Caco-2 (cell line): ENCODE measurements at places on chromosomes 12 and 14.

DNA sequence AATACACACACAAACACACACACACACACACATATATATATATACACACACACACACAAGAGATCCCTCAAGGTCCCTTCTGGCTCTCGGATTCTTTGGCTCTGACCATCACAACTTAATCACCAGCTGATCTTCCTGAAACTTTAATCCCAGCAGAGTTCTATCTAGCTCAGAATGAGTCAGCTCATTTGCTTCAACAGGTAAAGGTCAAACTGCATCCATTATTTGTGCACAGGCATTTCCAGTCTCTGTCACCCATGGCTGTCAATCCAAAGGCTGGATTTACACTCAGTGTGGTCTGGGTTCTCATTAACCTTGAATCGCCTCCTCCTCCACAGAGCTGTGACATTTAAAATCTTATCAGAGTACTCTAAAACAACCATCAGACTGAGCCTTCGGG, 113.3 kb upstream of the TMPO start:
- DNase-seq = peak; percentile 14

DNA sequence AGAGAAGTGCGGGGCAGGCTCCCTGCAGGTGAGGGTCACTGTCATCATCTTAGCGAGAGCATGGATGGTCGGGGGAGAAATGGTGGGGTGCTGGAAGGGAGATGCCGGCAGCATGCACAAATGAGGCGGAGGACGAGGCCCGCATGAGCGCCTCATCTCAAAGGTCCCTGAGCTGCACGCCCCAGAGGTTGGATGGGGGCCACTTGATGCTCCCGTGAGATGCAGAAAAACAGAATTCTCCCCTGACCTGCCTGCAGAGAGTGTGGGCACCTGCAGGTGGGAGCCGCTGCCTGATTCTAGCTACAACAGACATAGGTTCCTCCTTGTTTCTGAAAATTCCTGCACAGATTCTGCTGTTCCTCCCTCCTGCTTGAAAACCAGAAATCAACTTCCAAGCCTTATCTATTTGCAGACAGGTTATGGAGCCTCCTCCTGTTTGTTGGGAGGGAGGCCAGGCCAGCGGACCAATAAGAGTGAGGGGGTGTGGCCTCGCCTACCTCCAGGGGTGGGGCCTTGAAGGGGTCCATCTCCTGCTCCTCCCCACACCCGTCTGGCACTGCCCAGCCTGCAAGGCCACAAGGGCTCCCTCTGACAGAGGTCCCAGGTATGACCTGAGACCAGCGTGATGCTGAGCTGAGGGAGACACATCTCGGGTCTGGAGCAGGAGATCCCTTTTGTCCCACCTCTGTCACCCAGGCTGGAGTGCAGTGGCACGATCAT, 67.2 kb downstream of the KDM2B start:
- DNase-seq = peak; percentile 82

GRCh38 chr12:115687094-115687493, 590.4 kb downstream of the MED13L start:
- no peak for DNase-seq

GRCh38 chr12:108833355-108833733, 24.0 kb downstream of the SSH1 start:
- DNase-seq = peak; percentile 75

DNA sequence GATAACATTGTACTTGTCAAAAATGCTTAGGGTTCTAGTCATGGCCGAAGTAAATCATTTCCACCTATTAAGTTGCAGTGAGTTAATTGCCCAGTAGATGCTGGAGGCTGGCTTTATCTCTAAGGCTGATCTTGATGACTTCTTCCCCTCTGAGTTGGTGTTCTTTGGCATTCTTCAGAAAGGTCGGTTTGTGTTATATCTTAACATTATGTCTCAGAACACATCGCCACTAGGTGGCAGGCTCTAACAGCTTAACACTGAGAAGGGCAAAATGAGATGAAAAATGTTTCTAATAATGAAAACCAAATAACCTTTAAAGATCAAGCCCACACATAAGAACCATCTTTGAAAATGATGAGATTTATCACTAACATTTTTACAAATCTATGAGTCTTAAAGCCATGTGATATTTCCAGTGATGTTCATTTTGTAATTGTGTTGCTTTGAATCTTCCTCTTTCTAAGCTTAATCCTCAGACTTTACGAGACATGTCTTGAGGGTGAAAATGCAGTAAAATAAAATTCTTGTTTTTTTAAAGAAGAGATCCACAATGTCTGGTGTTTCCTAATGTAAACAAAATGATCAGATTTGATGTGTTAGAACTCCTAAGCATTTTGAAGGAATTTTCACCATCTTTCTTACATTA, 28.6 kb downstream of the SUDS3 start:
- peak; percentile 58 for DNase-seq

- no peak for DNase-seq
Observed at GRCh38 chr12:89051065-89051677, 301.1 kb downstream of the DUSP6 start.

DNA sequence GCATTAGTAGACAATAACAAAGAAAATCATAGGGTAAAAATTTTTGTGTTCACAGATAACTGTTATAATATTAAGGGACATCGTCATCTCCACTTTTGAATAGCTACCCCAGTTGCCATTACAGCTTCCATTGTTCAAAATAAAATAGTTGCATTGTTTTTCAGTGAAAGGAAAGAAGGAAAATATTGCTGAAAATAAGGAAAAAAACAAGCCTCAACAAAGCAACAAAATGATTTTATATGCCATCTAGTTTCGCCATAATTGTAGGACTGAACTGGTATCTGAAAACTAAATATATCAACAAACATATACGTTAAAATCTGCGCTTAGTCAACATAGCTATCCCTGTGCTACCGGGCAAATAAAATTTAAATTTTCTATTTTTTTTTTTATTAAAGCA, 3.3 kb downstream of the CDK17 start:
- DNase-seq = no peak

- DNase-seq = no peak
Observed at GRCh38 chr12:8446642-8447547, 8.9 kb upstream of the CLEC6A start.

DNA sequence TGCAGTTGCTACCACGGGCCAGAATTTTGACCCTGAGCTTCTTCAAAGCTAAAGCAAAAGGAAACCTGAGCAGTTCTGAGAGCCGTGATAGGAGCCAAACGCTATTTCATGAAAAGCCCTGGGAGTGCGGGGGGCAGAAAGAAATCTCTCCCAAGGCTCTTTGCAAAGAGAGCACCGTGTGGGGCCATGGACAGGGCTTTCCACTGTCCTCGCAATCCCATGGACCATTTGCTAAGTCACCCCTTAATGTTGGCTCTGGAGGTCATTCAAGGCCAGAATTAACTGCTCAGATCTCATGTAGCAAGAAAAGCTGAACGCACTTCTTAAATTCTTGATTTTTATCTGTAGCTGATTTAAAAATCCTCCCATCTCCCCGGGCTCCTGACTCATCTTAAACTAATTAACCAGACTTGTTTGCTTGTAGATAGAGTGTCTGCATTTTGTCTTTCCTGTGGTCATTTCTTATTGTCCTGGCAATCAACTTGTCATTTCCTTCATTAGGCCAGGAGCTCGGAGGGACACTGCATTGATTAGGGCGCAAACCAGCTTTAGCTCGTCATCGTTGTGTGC, 24.8 kb downstream of the CLSTN3 start:
- DNase-seq = no peak

GRCh38 chr12:69161829-69162228, 77.5 kb upstream of the CPSF6 start:
- no peak for DNase-seq

GRCh38 chr12:125436686-125437085, 371.5 kb downstream of the AACS start:
- no peak for DNase-seq

- no peak for DNase-seq
Observed at GRCh38 chr12:53613821-53614220, 12.4 kb downstream of the ATF7 start.

GRCh38 chr12:38053113-38053512, 263.5 kb upstream of the ALG10B start:
- DNase-seq = no peak

- no peak for DNase-seq
Observed at GRCh38 chr12:132288516-132289215, 40.7 kb downstream of the GALNT9 start.

- DNase-seq = no peak
Observed at GRCh38 chr12:57296291-57296690, 45.3 kb upstream of the STAC3 start.

DNA sequence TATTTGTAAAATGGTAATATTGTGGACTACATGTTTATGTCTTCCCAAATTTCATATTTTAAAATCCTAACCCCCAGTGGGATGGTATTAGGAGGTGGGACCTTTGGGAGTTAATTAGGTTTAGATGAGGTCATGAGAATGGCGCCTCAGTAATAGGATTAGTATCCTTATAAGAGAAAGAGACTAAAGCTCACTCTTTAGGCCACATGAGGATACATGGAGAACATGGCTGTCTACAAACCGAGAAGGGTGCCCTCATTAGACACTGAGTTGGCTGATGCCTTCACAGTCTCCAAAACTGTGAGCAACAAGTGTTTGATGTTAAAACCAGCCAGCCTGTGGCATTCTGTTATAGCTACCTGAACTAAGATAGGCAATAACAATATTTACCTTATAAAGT, 58.3 kb upstream of the OTOGL start:
- no peak for DNase-seq

GRCh38 chr12:40331886-40332285, 107.1 kb downstream of the LRRK2 start:
- no peak for DNase-seq

GRCh38 chr12:40915172-40915571, 222.9 kb downstream of the CNTN1 start:
- DNase-seq = no peak

- no peak for DNase-seq
Observed at GRCh38 chr14:45679853-45680252, 426.9 kb upstream of the MIS18BP1 start.

- DNase-seq = no peak
Observed at GRCh38 chr12:30926243-30927221, at the start of gene TSPAN11. TSPAN11 (plus strand) TSS chr12:30926748; CDS start chr12:30953992, 27,244 bp downstream.

DNA sequence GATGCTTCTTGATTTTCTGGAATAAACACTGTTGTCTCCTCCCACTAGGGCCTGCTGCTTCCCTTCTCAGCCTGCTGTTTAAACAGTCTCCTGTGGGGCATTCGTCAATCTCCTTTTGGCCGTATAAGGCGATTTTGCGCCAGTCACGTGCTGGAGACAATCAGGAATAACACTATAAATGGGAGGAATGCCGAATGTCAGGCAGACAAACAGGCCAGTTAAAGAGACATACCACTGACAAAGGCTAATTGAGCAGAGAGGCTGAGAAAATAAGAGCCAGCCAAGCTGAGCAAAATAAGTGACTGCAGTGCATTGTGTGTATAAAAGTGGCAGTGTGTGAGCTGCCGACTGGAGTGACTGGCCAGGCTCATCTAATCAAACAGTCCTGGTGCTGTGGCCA, 23.3 kb downstream of the DMAC2L start:
- DNase-seq = peak; percentile 24

GRCh38 chr12:132326646-132327045, 2.7 kb downstream of the GALNT9 start:
- DNase-seq = no peak

DNA sequence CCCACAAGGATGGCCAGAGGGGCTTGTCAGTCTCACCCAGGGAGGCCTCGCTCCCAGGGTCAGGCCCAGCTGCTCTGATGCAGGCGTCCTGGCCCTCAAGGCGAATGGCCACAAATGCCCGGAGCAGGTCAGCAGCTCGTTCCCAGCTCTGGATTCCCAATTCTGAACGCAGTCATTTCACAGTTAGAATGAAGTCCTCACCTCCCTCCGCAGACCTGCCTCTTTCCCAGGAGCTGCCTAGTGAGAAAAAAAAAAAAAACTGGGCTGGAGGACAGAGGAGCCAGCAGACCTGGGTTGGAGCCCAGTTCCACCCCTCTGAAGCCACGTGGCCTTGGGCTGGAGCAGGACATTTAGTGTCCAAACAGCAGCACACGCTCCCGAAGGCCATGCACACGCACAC, 62.2 kb upstream of the DIO3 start:
- no peak for DNase-seq

DNA sequence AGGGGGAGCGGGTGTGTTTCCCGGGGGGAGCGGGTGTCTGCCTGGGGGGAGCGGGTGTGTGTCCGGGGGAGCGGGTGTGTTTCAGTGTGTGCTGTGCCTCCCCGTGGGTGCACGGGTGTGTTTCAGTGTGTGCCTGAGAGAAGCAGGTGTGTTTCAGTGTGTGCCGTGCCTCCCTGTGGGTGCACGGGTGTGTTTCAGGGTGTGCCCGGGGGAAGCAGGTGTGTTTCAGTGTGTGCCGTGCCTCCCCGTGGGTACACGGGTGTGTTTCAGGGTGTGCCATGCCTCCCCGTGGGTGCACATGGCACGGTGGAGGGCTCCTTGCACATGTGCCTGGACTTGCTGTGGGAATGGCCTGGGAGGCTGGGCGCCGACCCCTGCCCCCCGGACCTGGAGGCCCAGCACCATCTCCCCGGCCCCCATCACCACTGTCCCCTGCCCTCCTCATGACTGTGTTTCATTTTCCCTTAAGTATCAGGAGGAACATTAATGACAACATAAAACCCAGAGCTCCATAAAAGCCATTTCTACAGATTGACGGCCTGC, 38.7 kb downstream of the FBRSL1 start:
- no peak for DNase-seq

GRCh38 chr12:26853303-26854030, 20.5 kb upstream of the ITPR2 start:
- peak; percentile 79 for DNase-seq

DNA sequence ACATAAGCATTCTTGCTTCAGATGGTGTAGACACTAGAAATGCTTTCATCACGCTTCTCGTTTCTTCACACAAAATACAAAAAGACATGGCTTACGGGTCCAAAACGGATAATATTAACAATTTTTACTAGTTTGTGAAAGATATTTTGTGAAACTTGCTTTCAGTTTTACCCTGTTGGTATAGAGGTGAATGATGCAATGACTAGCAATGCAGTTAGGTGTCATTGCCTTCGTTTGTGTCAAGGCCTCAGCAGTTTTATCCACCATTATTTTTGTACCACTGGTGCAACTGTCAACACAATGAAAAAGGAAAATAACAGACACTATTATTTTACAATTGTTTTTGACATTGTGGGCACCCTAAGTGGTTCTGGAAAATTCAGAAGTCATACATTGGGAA, 323.0 kb downstream of the FLRT2 start:
- no peak for DNase-seq
